ENCODE measurements at places on chromosomes 5 and 9.

DNA sequence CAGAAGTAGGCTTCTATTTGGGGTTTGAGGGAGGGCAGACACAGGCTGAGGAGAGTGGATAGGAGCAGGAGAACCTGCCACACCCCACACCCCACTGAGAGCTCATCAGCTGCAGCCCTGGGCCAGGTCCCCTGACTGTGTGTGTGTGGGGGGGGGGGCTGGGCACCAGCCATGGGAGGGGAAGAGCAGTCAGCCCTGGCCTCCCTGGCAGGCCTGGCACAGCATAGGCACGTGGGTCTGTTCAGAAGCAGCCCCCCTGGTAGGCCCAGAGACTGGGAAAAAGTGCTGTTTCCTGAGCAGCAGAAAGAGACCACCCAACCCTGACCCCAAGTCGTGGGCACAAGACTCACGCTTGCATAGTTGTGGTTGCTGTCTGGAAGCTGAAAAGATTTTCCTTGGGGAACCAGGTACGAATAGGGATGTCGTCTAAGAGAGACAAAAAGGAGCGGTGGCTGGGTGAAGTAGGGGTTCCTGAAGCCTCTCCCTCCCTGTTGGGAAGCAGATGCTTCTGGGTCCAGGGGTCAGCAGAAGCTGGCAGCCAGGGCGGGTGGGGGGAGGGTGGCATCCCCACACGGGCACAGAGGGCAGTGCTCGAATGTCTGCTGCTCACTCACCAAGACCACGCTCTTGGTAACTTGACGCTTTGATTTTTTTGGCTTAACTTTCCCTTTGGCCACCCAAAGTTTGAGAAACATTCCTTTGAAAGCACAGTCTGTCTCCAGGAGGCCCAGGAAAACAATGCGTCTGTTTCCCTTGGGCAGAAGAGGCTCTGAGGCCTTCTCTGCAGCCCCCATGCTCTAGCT, 2.9 kb downstream of the NSMF start:
- no peak for DNase-seq

- no peak for DNase-seq
Measured at GRCh38 chr5:3601911-3602782, 6.5 kb downstream of the IRX1 start.

- no peak for DNase-seq
Measured at GRCh38 chr5:73154208-73155006, 18.6 kb upstream of the TMEM174 start.

DNA sequence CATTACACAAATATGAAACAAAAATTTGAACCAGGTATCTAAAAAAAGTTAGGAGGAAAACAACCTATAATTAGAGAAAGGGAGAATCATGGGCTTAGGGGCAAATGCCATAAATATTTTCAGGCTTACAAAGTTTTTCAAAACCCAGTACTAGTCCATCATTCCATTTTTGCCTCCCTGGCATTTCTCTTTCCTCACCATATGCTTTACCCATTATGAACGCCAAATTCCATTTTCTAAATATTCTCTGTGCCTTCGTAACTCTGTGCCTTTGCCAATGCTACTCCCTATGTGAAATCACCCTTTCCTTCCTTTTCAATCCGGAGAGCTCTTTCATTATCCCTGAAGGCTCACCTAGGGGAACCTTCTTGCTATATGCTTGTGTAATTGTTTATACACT, 434.1 kb downstream of the ZSWIM6 start:
- DNase-seq, result no peak

All from activated CD8-positive, alpha-beta T cell treated with anti-CD3 and anti-CD28 coated beads for 36 hours (primary cell).